Stimulated activated CD8-positive, alpha-beta memory T cell treated with anti-CD3 and anti-CD28 coated beads, Interleukin-4, amount 100 ng/mL, for 1 hour (primary cell): ENCODE measurements at places on chromosomes 13 and 19.

- no peak for DNase-seq
These were observed 144.2 kb downstream of the FOXO1 start for GRCh38 chr13:40522282-40522681.

GRCh38 chr13:58655086-58655485, 1023.5 kb downstream of the PCDH17 start:
- no peak for DNase-seq

DNA sequence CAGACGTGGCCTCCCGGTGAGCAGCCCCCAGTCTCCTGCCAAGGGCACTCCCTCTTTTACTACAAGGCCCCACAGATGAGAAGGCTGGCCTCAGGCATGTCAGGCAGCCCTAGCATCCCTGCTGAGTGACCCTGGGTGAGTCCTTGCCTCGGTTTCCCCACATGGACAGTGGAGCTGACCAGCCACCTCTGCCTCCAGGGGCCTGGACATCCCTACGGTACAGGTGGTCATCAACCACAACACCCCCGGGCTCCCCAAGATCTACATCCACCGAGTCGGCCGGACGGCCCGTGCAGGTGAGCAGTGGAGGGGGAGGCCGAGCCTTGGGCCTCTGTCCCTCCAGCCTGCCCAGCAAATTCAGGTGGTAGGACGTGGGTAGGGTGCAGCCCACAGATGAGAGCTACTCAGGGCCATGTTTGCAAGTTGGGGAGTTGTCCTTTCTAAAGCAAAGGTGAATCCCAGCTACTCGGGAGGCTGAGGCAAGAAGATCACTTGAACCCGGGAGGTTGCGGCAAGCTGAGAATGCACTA, 5.2 kb downstream of the DDX49 start:
- no peak for DNase-seq

DNA sequence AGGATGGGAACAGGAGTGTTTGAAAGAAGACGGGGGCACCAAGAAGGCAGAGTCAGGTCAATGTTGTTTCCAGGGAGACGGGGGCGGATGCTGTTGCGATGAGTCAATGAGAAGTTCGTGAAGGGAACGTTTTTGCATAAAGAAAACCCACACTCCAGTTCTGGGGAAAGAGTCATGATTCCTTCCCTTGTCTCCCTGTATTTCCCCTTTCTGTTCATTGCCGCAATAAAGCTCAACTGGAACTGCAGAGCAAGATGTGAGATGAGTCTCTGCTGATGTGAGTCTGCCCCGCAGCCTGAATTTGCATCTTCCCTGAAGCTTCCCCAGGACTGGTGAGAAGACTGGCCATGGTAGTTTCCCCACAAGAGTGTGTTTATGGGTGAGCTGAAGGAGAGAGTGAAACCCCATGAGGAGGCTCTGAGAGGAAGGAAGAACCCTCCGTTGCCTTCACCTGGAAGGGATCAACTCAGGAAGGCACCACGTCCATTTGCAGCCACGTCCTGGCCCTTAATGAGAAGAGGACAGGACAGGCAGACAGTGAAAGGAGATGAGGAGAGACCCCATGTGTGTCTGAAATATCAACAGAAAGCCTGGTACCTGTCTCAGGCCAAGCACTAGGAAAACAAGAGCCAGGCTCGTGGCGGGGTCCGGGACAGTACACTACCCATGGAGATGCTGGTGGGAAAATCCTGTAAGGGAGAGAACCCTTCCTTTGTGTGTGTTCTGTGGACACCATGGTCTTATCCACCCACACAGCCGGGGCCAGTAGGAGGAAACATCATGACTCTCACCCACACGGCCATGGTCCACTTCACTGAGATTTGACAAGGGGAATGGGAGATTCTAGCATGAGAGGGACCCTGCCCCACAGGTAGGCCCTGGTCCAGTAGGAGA, 13.7 kb downstream of the LILRA1 start:
- no peak for DNase-seq

DNA sequence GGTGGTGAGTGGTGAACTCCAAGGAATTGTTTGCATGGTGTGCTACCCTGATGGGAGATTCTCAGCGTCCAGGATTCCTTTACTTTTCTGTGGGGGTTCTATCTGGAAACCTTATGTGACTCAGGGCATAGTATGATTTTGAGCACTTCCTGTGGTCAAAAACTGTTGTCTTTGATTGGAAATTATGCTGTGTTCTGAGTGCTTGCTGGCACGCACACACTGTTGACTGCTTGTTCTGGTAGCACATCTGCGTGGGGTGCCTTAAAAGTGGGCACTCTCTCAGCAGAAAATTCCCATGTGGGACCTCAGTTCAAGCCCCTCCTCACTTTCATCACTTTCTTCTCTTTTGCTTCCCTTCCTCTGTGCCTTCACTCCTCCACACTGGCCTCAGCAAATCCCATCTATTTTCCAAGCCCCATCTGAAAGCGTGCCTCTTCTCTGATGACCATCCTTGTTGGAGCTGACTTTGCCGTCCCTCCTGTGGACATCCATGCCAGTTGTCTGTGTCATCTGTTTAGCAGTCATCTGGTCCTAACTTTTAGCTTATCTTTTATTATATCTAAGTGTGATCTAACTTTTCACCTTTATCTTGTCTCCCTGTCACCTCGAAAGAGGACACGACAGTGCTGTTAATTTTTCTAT, 56.4 kb upstream of the NPAS1 start:
- no peak for DNase-seq

GRCh38 chr13:94053986-94054593, 425.4 kb downstream of the DCT start:
- DNase-seq = no peak

DNA sequence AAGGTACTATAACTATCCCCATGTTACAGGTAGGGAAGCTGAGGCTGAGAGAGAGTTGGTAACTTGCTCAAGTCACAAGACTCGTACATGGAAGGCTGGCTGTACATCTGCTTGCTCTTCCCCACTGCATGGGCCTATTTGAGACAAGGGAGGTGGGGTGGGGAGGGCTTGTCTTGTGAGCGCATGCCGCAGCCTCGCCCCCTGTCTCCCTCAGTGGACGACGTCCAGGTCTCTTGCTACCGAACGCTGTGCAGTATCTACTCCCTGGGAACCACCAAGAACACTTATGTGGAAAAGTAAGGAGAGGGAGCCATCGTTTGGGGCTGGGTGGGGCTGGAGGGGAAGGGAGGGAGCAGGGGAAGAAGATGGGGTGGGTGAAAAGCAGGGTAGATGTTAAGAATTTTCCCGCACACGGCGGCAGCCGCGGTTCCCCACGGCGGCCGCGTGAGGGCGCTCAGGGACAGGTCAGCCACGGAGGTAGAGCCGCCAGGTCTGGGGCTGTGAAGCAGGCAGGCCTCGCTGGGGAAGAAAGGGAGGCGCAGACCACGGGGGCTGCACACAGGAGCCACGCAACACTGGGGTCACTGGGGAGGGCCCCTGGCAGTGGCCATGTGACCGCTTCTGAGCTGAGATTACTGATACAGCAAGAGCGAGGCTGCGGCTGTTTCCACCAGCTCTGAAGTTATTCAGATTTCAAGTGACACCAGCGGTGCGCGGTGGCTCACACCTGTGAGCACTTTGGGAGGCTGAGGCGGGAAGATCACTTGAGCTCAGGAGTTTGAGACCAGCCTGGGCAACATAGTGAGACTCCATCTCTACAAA, 81.5 kb downstream of the RYR1 start:
- DNase-seq = peak; percentile 52

DNA sequence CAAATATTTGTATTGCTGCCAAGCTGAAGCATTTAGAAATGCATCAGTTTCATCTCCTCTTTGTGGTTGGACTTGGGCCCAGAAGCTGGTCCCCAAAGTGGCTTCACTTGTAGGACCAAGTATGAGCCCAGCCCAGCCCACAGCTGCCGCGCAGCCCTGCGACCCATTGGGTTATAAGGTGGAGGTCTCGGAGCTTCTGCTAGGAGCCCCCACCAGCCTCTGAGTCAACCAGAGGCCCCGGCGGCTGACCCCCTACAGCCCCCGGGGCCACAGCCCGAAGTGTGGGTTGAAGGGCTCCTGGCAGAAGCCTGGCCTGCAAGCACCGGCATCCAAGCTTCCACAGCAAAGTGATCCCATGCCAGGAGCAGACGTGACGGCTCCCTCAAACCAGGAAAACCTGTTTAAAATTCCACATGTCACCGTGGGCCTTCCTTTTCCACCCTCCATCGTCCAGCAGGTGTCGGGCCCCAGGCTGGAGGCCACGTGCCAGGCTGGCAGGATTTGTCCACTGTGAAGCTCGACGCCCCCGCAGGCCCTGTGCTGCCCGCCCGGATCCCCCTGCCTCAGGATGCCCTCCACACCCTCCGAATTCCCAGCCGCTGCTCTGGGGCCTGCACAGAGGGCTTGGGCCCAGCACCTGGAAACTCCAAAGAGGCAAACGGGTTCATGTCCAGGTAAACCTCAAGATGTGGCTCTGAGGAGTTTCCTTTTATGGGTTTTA, 54.7 kb downstream of the C13orf46 start:
- no peak for DNase-seq

GRCh38 chr13:107834281-107834680, 381.1 kb downstream of the LIG4 start:
- no peak for DNase-seq

- no peak for DNase-seq
These were observed 87.9 kb downstream of the LRCH1 start for GRCh38 chr13:46640843-46641242.

DNA sequence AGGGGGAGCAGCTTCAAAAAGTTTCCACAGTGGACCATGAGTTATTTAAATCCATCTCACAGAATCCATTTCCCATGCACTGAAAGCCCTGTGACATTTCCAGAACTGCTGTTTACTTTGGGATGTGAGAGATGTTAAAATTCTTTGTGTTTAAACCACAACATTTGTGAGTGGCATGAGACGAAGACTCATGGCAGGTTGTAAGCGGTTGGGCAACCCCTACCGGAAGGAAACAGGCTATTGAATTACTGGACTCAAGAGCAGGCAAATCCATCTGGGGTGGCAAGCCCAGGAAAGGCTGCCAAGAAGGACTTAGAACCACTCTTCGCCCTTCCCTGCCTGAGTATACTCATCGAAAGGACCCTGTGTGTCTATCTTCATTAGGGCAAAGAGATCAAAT, 22.3 kb upstream of the CLDN10 start:
- no peak for DNase-seq

DNA sequence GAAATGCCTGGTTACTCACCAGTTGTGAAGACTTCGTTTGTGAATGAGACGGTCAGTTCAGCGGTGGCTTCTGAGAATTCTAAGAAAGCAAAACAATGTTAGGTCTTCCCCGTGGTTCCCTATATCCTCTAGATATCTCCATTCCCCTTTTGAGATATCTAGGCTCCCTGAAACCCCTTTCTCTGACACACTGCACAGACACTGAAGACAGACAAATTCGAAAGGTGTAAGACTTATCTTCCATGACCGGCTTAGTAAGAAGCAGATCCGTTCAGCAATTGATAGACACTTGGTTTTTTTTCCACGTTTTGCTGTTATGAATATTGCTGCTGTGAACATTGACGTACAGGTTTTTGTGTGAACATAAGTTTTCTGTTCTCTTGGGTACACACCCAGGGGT, 19.4 kb downstream of the GP6 start:
- no peak for DNase-seq

GRCh38 chr13:28489524-28489931, 5.4 kb downstream of the FLT1 start:
- DNase-seq = no peak

GRCh38 chr13:45333251-45333976, 7.6 kb downstream of the TPT1 start:
- no peak for DNase-seq

- no peak for DNase-seq
These were observed 7.8 kb downstream of the ACTMAP start for GRCh38 chr19:40742477-40742876.

GRCh38 chr13:35457258-35457657, 19.2 kb downstream of the MAB21L1 start:
- no peak for DNase-seq

- DNase-seq = no peak
These were observed 1.1 kb upstream of the PDE4A start for GRCh38 chr19:10419200-10419645.

DNA sequence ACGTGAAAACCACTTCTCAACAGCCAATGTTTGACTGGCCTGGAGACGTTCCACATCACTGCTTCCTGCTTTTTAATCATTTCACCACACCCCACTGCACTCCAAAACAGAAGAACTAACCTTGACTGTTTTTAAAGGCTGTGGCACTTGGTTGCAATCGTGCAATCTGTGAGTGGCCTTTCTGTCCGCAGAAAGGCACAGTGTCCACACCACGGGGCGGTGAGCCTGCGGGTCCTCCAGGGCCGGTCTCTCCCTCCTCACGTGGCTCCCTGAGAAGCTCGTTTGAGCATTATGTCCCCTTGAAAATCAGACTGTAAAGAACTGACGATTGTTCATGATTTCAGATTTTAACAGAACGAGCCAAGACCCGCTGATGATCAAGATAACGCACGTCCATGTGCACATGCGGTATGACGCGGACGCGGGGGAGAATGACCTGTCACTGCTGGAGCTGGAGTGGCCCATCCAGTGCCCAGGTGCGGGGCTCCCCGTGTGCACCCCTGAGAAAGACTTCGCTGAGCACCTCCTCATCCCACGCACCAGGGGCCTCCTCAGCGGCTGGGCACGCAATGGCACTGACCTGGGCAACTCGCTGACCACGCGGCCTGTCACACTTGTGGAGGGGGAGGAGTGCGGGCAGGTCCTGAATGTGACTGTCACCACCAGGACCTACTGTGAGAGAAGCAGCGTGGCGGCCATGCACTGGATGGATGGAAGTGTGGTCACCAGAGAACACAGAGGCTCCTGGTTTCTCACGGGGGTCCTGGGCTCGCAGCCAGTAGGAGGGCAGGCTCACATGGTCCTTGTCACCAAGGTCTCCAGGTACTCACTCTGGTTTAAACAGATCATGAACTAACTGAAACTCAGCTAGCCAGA, 13.0 kb downstream of the PROZ start:
- DNase-seq = no peak

GRCh38 chr13:46321494-46322225, 65.4 kb downstream of the RUBCNL start:
- peak; percentile 46 for DNase-seq

GRCh38 chr13:71870100-71870499, 3.1 kb upstream of the DACH1 start:
- no peak for DNase-seq

DNA sequence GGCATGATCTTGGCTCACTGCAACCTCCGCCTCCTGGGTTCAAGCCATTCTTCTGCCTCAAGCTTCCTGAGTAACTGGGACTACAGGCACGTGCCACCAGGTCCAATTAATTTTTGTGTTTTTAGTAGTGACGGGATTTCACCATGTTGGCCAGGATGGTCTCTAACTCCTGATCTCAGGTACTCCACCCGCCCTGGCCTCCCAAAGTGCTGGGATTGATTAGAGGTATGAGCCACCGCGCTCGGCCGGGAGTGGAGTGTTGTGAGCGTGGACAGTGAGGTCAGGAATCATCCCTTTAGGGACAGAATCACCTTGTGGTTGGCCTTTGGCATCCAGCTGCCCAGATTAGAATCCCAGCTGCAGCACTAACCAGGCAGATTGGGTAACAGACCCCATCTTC, 10.3 kb downstream of the RRAS start:
- DNase-seq = no peak

GRCh38 chr13:24512197-24512907, at the start of gene PARP4:
Gene PARP4, minus strand, starts transcription at chr13:24512778. Its CDS starts 9,002 bp downstream, at chr13:24503776.
- DNase-seq = peak; percentile 17

- no peak for DNase-seq
These were observed 70.7 kb upstream of the ANKRD10 start for GRCh38 chr13:110985541-110985940.
